ENCODE measurements at places on chromosomes 5 and 9.

GRCh38 chr9:77475641-77476473 is 172.3 kb downstream of the GNA14 start:
- no peak for DNase-seq

GRCh38 chr9:89601306-89601705 is 3.5 kb upstream of the GADD45G start:
- no peak for DNase-seq

DNA sequence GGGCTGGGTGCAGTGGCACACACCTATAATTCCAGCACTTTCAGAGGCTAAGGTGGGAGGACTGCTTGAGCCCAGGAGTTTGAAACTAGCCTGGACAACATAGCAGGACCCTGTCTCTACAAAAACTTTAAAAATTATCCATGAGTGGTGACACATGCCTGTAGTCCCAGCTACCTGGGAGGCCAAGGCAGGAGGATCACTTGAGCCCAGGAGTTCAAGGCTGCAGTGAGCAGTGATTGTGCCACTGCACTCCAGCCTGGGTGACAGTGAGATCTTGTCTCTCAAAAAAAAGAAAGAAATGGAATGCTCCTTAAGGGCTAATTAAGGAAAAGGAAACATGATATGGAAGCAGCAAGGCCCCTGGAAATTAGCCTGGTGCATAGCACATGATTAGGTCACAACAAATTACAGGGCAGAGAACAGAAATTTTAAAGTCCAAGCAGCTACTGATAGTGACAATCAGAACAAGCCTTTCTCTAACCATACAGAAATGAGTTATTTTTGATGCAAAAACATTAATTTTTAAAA is 19.5 kb downstream of the ANKH start:
- no peak for DNase-seq

DNA sequence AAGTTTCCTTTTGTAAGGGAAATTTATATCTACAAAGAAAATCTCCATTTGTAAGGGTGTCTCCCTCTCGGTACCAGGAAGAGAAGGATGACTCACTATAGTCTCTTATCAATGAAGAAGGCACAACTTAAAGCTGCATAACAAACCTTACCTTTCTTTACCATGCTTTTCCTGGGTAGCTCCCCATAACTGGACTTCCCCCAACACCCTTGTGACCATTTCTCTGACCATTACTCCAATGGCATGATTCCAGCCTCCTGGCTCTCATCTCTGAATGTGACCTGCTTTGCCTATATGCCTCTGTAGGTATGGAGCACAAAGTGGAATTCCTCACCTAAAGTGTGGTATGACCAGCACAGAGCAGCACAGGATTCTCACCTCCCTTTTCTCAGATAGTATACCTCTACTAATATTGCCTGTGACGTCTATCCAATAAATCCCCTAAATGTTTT is 62.8 kb downstream of the GNA14 start:
- DNase-seq: no peak

- DNase-seq: no peak
Measured at GRCh38 chr9:34332076-34332964, 3.0 kb downstream of the NUDT2 start.

- no peak for DNase-seq
Measured at GRCh38 chr9:101311758-101312420, 72.9 kb downstream of the BAAT start.

DNA sequence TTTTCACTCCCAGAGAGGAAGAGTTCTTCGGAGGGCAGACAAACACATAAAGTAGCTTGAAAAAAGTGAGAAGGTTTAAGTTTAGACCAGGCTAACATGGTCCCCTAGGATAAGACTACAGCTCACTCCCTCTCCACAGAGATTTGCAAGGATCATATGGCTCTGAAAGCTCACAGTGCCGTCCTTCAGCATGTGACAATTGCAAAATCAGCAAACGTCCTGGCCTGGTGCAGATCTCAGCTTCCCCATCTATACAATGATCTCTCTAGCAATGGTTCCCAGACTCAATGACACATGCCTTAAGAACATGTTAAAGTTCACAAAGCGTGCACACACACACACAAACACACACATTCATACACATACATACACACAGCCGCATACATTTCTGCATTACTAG is 327.6 kb downstream of the ACTL7B start:
- DNase-seq: no peak

- no peak for DNase-seq
Measured at GRCh38 chr5:169913479-169913878, 66.8 kb downstream of the INSYN2B start.

DNA sequence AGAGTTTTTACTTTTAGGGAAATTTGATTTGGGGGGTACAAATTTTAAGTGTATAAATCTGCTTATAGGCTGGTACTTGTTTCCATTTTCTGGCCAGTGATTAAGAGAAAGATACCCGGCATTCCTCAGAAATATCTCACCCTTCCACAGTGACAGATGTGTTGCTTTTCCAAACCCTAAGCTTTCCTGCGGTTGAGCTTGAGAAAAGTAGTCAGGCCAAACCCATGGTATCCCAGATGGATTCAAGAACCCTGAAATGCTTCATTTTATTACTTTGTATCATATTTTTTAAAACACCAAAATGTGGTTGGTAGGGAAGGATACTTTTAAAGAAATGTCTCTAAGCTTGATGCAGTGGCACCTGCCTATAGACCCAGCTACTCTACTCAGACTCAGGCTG is 23.5 kb downstream of the SPTAN1 start:
- no peak for DNase-seq

GRCh38 chr5:170273968-170274710 is 23.4 kb downstream of the LCP2 start:
- no peak for DNase-seq

DNA sequence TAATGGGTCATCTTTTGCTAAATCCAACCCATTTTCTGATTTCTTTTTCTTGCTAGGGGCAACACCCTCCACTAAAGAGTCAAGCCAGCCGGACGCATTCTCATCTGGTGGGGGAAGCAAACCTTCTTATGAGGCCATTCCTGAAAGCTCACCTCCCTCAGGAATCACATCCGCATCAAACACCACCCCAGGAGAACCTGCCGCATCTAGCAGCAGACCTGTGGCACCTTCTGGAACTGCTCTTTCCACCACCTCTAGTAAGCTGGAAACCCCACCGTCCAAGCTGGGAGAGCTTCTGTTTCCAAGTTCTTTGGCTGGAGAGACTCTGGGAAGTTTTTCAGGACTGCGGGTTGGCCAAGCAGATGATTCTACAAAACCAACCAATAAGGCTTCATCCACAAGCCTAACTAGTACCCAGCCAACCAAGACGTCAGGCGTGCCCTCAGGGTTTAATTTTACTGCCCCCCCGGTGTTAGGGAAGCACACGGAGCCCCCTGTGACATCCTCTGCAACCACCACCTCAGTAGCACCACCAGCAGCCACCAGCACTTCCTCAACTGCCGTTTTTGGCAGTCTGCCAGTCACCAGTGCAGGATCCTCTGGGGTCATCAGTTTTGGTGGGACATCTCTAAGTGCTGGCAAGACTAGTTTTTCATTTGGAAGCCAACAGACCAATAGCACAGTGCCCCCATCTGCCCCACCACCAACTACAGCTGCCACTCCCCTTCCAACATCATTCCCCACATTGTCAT is 72.0 kb downstream of the NUP214 start:
- no peak for DNase-seq

GRCh38 chr9:79623799-79624721 is 52.3 kb downstream of the TLE4 start:
- DNase-seq: no peak

GRCh38 chr5:151770383-151771258 is 1.1 kb upstream of the G3BP1 start:
- DNase-seq: peak; percentile 6

DNA sequence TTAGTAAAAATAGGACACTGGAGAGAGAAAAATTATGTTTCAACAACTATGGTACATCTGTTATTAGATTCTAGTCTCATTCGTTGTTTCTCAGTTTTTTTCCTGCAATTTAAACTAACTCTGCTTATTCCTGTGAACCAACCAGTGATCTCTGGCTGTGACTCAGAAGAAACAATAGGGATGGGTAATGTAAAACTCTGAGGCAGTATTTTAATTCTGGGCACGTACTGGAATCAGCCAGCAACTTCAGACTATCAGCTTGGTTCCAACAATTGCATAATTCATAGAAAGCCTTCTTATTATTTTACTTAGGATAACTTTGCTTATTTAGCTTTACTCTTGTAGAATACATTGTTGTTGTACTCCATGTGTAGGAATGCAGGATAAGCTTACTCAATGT is 28.8 kb downstream of the MLLT3 start:
- no peak for DNase-seq

DNA sequence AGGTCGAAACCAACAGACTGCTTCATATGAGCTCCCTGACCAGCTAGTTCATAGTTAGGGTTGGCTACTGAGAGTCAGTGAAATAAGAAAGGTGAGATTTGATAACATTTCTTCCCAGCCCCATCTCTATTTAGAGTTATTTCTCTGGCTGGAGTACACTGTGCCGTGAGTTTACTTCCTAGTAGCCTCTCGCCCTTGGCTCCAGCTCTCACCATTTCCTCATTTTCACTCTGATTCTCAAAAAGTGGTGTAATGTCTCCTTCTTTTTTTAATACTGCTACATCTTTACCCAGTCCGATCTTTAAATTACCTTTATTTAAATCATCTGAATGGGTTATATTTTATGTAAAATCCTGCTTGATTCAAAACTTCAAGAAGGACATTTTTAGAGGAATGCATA is 100.4 kb upstream of the FAM174A start:
- DNase-seq: no peak

DNA sequence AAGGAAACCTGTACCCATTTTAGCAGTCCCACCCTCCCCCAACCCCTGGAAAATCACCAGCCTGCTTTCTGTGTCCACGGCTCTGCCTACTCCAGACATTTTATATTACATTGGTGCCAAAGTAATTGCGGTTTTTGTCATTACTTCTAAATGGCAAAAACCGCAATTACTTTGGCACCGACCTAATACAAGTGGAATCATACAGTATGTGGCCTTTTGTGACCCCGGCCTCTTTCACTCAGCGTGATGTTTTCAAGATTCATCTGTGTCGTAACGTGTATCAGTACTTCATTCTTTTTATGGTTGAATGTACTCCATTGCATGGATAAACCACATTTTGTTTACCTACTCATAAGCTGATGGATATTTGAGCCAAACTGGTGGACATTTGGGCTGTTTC is 9.7 kb upstream of the ORM1 start:
- no peak for DNase-seq

GRCh38 chr9:75228893-75229292 is 140.6 kb downstream of the OSTF1 start:
- DNase-seq: no peak

- DNase-seq: no peak
Measured at GRCh38 chr9:129141066-129142041, 30.1 kb downstream of the PTPA start.

DNA sequence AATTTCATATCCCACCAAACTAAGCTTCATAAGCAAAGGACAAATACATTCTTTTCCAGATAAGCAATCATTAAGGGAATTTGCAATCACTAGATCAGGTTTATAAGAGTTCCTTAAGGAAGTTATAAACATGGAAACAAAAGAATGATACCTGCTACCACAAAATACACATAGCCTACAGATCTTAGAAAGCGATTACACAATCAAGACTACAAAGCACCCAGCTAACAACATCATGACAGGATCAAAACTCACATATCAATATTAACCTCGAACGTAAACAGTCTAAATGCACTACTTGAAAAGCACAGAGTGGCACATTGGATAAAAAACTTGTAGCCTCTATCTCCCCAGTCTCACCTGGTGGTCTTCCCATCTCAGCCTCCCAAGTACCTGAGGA is 512.4 kb upstream of the PTGER4 start:
- no peak for DNase-seq

Measured in T-helper 17 cell (primary cell).